ENCODE measurements at places on chromosomes 3 and 15. TPM values are rescaled to one million over a fixed set of nuclear protein-coding genes. Genes with fewer than 3 reads are reported as not detected.

KNG1 gene
- total RNA-seq, result not detected

MOBP gene
- total RNA-seq, result not detected

RBP2 gene
- not detected for total RNA-seq

STAB1 gene
- not detected for total RNA-seq

ITIH1 gene
- not detected for total RNA-seq

WDR82 gene
- 45.4 TPM for total RNA-seq

NCKIPSD gene
- 9.2 TPM for total RNA-seq

HYAL1 gene
- 0.80 TPM for total RNA-seq

PLA2G4D gene
- not detected for total RNA-seq

SCAMP5 gene
- total RNA-seq, result 9.3 TPM

CPLX3 gene
- total RNA-seq, result 0.07 TPM

ERC2 gene
- total RNA-seq, result not detected

PRR20G gene
- 0.54 TPM for total RNA-seq

IGF2BP2 gene
- 11.6 TPM for total RNA-seq

TRIM42 gene
- total RNA-seq, result not detected

TRIP4 gene
- total RNA-seq, result 24.4 TPM

WNT5A gene
- total RNA-seq, result 0.66 TPM

TRIM69 gene
- total RNA-seq, result 5.9 TPM

GPR62 gene
- not detected for total RNA-seq

SMAD6 gene
- total RNA-seq, result 20.7 TPM

TRIM71 gene
- not detected for total RNA-seq

JMJD7 gene
- 2.8 TPM for total RNA-seq

ZCWPW2 gene
- total RNA-seq, result not detected

ABHD10 gene
- total RNA-seq, result 19.0 TPM

ANKRD34C gene
- not detected for total RNA-seq

SECISBP2L gene
- total RNA-seq, result 9.0 TPM

TMCO5A gene
- total RNA-seq, result not detected

OCA2 gene
- total RNA-seq, result 0.11 TPM

CLRN1 gene
- not detected for total RNA-seq

All from A549 treated with ZK216348 at 1 μM for 4 hours (cell line).